Breast epithelium (tissue), 4 donors: ENCODE measurements at places on chromosomes 5 and 9. TPM values are rescaled to one million over a fixed set of nuclear protein-coding genes. Genes with fewer than 3 reads are reported as not detected.
A peak's percentile ranks its signal among the peaks of the same experiment; 100 is the strongest.

The ARID3C gene
- total RNA-seq: 0.29 TPM

DNA sequence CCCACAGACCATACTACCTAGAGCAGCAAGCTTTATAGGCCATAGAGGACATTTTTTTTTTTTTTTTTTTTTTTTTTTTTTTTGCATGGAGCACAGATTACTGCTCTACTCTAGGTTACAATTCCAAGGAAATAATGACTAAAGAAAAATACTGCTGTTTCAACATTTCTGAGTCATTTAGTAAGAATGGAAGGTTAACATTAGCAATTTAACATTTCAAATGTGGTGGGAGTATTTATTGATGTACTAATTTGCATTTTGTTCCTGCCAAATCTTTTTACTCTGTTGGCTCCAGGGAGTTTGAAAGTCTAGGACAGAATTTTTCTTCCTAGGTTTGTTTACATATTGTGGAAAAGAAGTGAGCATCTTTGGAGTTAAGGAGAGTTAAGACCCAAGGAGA lies 142.1 kb upstream of the CCDC152 start:
- no peak overlapping the region for H3K4me3 ChIP-seq
- no peaks in the 10 kb centered on the region for H3K27me3 ChIP-seq
- H3K36me3 ChIP-seq: no peaks in the 10 kb centered on the region
- H3K27ac ChIP-seq: no peak overlapping the region
- no peak for DNase-seq
- no peaks in the 10 kb centered on the region for H3K4me1 ChIP-seq

The TERT gene
- not detected for total RNA-seq

DNA sequence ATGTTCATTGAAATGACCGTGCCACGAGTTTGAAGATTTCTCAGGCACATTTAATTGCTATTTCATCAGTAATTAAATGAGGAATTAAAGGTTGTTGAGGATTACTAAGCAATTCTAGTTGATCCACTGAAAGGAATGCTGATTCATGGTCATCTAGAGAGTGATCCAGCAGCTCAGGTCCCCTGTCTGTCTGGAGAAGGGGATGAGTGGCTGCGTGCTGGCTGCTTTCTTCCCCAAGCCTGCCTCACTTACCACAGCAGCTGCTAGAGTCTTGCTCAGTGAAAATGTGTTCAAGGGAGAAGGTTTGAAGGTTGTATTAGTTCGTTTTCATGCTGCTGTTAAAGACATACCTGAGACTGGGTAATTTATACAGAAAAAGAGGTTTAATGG lies 7.8 kb upstream of the TGFBI start:
- H3K27me3 ChIP-seq: no peaks in the 10 kb centered on the region
- DNase-seq: no peak
- H3K4me3 ChIP-seq: no peak overlapping the region
- peak overlapping the region; percentile 59 for H3K27ac ChIP-seq
- no peaks in the 10 kb centered on the region for H3K4me1 ChIP-seq

The FAM221B gene
- not detected for total RNA-seq

DNA sequence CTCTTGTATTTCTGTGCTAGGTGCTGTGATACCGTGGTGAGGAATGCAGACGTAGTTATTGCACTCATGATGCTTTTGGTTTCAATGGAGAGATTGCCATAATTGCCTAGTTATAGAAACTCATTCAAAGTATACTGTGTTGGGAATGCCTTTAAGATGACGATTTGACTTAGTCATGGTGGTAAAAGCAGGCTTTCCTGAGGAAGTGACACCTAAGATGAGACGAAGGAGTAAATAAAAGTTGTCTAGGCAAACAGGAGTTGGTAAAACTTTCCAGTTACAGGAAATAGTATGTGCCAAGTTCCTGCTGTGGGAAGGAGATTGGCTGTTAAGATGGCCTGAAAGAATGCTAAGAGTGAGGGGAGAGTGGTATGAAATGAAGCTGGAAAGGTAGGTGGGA lies 48.1 kb downstream of the FOCAD start:
- H3K4me1 ChIP-seq: no peaks in the 10 kb centered on the region
- H3K36me3 ChIP-seq: no peaks in the 10 kb centered on the region
- H3K27ac ChIP-seq: no peak overlapping the region
- DNase-seq: no peak
- H3K27me3 ChIP-seq: no peaks in the 10 kb centered on the region

DNA sequence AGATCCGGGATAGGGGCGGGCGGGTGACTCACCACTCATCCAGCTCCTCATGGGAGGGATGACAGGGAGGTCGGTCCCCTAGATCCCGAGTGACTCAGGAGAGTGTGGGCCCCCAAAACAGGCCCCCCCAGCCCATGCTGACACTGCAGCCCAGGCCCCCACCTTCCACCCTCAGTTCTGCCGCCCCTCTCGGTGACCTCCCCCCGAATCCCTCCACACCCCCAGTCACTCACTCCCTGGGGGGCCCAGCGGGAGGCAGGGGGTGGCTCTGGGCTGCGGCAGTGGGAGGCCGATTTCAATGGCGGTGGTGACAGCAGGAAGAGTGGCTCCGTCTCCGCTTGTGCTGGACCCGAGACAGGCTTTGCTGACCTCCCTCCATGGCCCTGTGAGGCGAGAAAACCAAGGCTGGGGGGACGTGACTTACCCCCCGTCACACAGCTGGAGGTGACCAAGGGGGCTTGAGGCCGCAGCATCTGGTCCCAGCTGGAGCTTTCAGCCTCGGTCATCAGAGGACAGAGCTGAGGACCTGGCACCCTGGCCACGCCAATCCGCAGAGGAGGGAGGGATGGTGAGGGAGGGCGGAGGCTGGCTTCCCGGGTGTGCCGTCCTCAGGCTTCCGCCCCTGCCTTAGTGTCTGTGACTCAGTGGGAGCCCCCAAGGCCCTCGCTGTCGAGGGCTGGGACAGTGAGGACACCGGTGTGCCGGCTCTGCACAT lies 9.0 kb downstream of the GPSM1 start:
- peak overlapping the region; percentile 30 for H3K27ac ChIP-seq
- H3K4me1 ChIP-seq: no peaks in the 10 kb centered on the region
- no peak for DNase-seq
- no peaks in the 10 kb centered on the region for H3K36me3 ChIP-seq
- H3K4me3 ChIP-seq: no peak overlapping the region
- no peaks in the 10 kb centered on the region for H3K27me3 ChIP-seq

DNA sequence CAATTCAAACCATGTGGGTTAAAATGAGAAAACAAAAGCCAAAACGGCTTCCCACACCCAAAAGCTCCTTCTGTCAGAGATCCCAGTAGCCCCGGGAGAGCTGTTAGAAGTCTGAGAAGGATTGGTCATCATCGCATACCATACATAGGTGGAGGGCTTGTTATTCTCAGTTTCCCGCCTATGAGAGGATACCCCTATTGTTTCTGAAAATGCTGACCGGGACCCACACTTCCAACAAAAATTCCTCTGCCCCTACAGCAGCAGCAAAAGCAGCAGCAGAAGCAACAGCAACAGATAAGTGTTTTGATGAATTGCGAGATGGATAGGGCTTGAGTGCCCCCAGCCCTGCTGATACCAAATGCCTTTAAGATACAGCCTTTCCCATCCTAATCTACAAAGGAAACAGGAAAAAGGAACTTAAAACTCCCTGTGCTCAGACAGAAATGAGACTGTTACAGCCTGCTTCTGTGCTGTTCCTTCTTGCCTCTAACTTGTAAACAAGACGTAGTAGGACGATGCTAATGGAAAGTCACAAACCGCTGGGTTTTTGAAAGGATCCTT lies at the start of gene TEK:
Gene TEK (plus strand): TSS at position 245 of the 561 bp plus-strand sequence. CDS start 366 bp downstream, outside the sequence.
- H3K27me3 ChIP-seq: no peaks in the 10 kb centered on the region
- no peaks in the 10 kb centered on the region for H3K36me3 ChIP-seq
- no peak within 1 kb of the TSS for H3K27ac ChIP-seq
- peak within 1 kb of the TSS; percentile 54 for H3K4me3 ChIP-seq
- no peak for DNase-seq

DNA sequence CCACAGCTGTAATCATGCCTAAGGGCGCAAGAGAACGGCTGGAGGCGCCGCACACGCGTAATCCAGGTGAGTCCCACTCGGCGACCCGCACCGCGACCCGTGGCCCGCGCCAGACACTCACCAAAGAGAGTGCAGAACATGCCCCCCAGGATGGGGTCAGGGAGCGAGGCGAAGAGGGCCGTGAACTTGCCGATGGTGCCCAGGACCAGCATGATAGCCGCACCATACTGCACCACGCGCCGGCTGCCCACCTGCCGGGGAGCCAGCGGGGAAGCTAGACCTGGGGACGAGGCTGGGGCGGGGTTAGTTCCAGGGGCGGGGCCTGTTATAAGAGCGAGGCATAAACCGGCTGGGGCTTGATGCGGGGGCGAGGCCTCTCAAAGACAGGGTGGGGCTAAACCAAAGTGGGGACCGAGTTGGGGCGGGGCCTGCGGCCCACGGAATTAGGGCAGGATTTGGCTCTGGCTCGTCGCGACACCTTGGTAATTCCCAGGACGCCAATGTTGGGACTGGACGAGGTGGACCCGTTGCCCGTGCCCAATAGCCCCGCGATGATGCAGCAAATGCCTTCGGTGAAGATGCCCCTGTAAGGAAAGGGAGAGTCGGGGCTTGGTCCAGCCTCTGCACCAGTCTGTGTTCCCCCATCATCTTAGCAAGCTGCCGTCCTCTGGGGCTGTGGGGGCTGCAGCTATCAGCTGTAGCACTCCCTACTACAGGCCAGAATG lies 4.8 kb downstream of the SLC23A1 start:
- no peaks in the 10 kb centered on the region for H3K4me1 ChIP-seq
- H3K27ac ChIP-seq: no peak overlapping the region
- no peaks in the 10 kb centered on the region for H3K27me3 ChIP-seq
- no peak overlapping the region for H3K4me3 ChIP-seq

GRCh38 chr9:21023861-21024260 lies 7.6 kb downstream of the HACD4 start:
- no peak overlapping the region for H3K27ac ChIP-seq
- no peaks in the 10 kb centered on the region for H3K27me3 ChIP-seq
- no peak for DNase-seq
- no peak overlapping the region for H3K4me3 ChIP-seq
- no peaks in the 10 kb centered on the region for H3K4me1 ChIP-seq
- H3K36me3 ChIP-seq: no peaks in the 10 kb centered on the region

GRCh38 chr9:135956802-135957174 lies 4.4 kb downstream of the UBAC1 start:
- H3K4me1 ChIP-seq: no peaks in the 10 kb centered on the region
- no peak overlapping the region for H3K4me3 ChIP-seq
- H3K27ac ChIP-seq: no peak overlapping the region
- no peak for DNase-seq

The AMBP gene
- 0.66 TPM for total RNA-seq

The OSTF1 gene
- total RNA-seq: 36.4 TPM

GRCh38 chr5:42531611-42532010 lies 108.4 kb downstream of the GHR start:
- H3K36me3 ChIP-seq: no peaks in the 10 kb centered on the region
- H3K27me3 ChIP-seq: no peaks in the 10 kb centered on the region
- no peaks in the 10 kb centered on the region for H3K4me1 ChIP-seq
- no peak overlapping the region for H3K4me3 ChIP-seq
- no peak overlapping the region for H3K27ac ChIP-seq

- H3K27me3 ChIP-seq: no peaks in the 10 kb centered on the region
- no peaks in the 10 kb centered on the region for H3K4me1 ChIP-seq
- no peaks in the 10 kb centered on the region for H3K36me3 ChIP-seq
- no peak overlapping the region for H3K27ac ChIP-seq
Measured at GRCh38 chr9:115743709-115744605, 409.6 kb upstream of the PAPPA start.

The SLCO6A1 gene
- total RNA-seq: not detected

DNA sequence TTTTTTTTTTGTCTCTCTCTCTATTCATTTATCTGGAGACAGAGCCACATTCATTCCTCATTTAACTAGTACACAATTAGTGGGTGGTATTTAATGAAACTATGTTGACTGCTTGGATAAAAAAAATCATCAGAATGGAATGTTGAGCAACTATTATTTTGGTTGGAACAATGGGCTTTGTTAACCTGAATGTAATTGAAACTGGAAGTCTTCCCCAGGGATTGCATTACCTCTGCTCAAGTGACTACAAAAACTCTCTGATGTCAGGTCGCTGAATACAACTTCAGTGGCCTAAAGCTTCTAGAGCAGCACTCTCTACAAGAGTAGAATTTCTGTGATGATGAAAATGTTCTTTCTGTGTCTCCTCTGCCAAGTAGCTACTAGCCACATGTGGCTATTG lies 295.8 kb downstream of the DEPDC1B start:
- H3K27ac ChIP-seq: peak overlapping the region; percentile 84
- no peak overlapping the region for H3K4me3 ChIP-seq
- H3K27me3 ChIP-seq: no peaks in the 10 kb centered on the region
- peaks cover 9% of the 10 kb centered on the region for H3K4me1 ChIP-seq
- DNase-seq: no peak

The TLR4 gene
- 31.1 TPM for total RNA-seq

DNA sequence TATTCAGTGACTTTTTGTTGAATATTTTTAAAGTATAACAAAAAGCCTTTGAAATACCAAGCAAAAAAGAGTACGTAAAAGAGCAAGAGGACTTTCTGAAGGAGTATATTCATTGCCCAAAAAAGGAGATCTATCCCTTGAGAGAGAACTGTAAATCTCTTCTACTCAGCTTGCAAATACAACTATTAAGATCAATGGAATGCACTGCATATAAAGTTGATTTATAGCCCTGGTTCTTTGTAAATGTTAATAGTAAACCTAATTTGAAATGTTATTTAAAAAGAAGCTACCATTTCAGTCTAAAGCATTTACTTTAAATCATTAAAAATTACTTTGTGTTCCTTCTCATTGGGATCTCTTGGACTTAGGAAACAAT lies 168.1 kb downstream of the PDE4D start:
- no peaks in the 10 kb centered on the region for H3K27me3 ChIP-seq
- H3K27ac ChIP-seq: no peak overlapping the region
- H3K36me3 ChIP-seq: no peaks in the 10 kb centered on the region
- no peak for DNase-seq

GRCh38 chr5:10502578-10502977 lies 60.9 kb downstream of the ROPN1L start:
- H3K36me3 ChIP-seq: no peaks in the 10 kb centered on the region
- no peak overlapping the region for H3K4me3 ChIP-seq
- no peaks in the 10 kb centered on the region for H3K4me1 ChIP-seq
- DNase-seq: no peak

GRCh38 chr5:156261275-156261939 lies 65.6 kb upstream of the SGCD start:
- no peak overlapping the region for H3K27ac ChIP-seq
- H3K36me3 ChIP-seq: no peaks in the 10 kb centered on the region
- H3K4me1 ChIP-seq: no peaks in the 10 kb centered on the region
- H3K4me3 ChIP-seq: no peak overlapping the region
- no peaks in the 10 kb centered on the region for H3K27me3 ChIP-seq
- no peak for DNase-seq

DNA sequence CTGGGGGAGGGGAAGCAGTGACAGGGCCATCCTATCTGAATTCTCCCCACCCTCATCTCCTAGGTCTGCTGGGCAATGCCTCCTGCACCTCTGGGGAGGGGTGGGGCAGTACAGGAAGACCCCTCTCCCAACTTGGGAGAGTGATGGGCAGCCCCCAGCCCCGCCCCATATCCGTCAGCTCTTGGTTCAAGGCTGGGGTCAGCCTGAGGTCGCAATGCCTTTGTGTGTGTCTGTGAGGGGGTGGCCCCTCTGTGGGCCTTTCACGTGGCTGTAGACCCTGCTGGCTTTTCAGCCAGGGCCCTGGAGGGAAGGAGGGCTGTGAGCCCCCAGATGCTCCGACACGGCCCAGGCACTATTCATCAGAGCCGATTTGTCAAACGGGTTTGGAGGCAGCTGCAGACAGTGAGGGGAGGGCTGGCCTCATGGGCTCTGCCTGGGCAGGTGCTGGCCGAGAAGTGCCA lies 49.5 kb upstream of the RNU6ATAC start:
- H3K27ac ChIP-seq: no peak overlapping the region
- no peaks in the 10 kb centered on the region for H3K36me3 ChIP-seq
- no peak overlapping the region for H3K4me3 ChIP-seq
- no peak for DNase-seq
- H3K27me3 ChIP-seq: no peaks in the 10 kb centered on the region
